ENCODE measurements at places on chromosomes 12 and 14.

DNA sequence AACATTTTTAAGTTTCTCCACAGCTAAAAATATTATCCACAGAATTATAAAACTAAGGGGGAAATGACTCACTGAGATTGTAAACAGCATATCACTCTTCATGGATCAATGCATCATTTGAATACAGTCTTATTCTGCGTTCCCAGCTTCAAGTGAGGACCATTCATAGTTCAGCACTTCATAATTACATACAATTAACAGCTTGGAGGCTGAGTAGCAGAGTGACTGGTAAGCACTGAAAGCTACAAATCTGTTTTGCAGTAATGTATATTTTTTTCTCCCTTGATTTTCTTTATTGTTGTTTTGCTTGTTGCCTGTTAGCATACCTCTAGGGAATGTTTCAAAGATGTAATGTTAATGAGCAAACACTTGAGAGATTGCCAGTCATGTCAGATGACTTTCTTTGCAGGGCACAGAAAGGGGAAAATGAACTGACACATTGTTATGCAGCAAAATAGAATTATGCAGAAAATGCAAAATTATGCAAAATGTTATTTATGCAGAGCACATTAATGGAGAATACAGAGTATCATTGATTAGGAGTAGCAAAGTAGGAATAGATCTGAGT lies 138.6 kb downstream of the RPS29 start:
- DNase-seq: no peak

DNA sequence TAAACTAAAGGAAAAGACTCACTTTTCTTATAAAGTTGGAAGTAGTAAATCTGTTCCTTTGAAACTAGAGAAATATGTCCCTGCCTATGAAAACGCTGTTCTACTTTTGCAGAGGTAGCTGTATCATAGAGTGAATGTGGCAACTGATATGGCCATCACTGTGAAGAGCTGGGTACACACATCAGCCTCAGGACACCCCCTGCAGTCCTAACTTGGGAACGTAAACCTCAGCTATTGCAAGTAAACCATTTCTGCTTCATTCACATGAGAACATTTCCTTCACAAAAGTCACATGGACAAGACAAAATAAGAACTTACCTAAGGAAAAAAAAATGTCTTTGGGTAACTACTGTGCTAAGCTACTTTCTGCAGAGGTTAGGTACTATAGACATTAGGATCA lies 233.3 kb upstream of the PPFIA2 start:
- no peak for DNase-seq

GRCh38 chr12:49297695-49298060 lies 2.7 kb downstream of the PRPH start:
- no peak for DNase-seq

DNA sequence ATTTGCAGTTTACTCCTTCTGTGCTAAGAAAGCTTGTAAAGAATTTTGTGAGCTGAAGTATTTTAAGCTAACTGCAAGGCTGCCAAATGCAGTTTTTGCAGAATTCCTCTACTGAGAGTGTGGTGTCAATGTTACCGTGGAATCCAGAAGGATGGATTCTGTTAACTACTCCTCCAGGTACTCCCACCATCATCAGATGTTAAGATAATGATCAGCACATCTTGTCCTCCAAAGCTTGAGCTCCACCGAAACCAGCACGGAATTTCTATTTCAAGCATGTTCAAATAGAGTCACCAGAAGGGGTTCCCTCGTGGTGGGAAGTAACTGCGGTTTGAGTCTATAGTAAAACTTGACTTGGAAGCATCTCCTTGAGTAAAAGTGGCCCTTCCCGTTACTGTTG lies 64.3 kb upstream of the CDKN3 start:
- DNase-seq: no peak

DNA sequence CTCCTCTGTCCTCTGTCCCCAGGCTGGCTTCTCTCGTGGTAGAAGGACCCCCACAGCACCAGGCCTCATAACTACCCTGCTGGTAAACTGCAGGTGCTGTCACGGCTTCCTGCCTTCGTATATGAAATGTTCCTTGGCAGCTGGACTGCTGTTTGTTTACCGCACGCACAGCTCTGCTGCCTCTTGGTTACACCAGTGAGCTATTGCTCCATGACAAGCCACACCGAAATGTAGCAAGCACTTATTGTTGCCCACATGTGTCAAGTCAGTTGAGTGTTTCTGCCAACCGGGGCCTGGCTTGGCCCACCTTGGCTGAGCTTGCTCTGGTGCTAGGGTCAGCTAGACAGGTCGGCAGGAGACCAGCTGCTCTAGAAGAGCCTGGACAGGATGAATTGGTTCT lies 21.7 kb upstream of the TCL1B start:
- no peak for DNase-seq

DNA sequence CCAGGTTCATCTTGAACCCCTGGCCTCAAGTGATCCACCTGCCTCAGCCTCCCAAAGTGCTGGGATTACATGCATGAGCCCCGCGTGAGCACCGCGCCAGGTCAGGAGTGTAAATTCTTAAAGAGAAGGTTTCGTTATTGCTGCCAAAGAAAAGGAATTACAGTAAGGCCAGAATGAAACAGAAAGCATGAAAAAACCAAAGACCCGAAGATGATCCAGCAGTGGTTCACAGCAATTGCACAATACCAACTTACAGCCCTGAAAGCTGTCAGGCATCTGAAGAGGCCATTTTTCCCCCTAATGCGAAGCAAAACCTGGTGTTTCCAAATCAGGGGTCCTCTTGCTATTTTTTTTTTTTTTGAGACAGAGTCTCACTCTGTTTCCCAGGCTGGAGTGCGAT lies 10.3 kb downstream of the RBM23 start:
- peak; percentile 23 for DNase-seq

DNA sequence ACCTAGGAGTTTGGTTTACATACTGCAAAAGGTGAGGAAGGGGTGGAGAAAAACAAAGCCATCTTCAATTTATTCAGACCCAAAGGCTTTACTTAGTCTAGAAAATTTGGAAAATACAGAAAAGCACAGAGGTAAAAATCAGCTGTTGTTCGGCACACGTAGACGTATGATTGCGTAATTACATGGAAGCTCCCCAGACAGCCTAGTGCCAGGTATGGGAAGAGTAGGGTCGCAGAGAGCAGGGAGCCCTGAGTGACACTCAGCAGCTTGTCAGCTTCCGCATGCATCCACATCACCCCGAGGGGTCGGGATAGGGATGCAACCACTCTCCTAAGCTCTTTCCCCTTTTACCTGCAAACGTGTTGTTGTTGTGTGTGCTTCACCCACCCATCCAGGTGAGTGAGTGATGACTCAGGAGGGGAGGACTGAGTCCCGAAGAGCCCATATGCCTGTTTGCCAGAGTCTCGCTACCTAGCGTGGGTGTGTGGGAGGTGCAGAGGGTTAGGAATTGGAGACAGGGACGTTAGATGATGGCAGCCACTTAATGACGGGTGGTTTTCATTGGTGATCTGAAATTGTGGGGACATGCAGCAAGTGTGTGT lies 20.1 kb downstream of the PIWIL1 start:
- no peak for DNase-seq

- DNase-seq: no peak
Measured at GRCh38 chr14:67524634-67524963, 8.5 kb upstream of the PLEKHH1 start.

DNA sequence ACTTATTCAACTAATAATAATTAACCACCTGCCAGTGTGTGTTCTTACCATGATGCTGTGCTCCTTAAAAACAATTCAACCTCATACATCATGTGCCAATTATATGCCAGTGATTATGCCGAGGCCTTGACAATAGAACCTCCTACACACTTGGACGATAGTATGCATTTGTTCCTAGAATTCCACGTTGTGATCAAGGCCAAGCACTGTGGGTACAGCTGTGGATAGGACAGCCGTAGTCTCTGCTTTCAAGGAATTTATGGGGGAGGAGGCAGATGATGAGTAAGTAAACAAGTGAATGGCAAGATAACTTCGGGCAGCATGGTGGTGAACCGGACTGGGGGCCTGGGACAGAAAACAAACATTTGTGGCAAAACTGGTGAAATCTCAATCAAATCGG lies 18.0 kb upstream of the MYO1H start:
- no peak for DNase-seq

All from fibroblast of the aortic adventitia (primary cell).